ENCODE measurements at places on chromosomes 2 and 18.

- DNase-seq, result no peak
These were observed 623.5 kb upstream of the DDX18 start for GRCh38 chr2:117190856-117191559.

GRCh38 chr2:160324917-160325316 is 124.8 kb upstream of the ITGB6 start:
- no peak for DNase-seq

GRCh38 chr2:175766880-175767279 is 235.2 kb downstream of the LNPK start:
- no peak for DNase-seq

DNA sequence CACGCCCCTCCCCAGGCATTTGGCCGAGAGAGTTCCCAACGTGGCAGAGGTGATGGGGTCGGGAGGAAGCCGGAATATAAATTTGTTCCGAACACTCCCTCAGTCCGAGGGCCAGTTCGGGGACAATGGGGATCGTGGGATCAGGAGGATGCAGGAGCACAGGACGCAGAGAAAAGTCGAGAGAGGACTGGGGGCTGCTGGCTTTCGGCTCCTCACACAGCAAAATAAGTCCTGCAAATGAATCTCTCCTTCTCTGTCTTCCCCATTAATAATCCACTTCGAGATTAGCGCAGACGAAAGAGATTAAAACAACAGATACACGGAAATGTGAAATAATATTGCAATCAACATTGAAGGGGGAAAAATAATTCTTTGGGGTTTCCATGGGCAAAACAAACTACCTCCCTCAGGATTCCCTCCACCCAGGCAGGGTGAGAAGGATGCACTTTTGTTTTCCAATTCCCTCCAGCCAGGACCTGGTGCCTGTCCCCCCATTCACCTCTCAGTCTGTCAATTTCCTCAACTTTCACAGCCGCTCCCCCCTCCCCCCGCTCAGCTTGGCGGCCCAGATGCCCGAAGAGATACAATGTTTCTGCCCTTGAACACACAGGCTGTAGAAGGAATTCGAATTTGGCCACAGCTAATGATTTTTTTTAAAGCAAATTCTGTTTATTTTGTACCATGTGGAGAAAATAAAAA is 3.1 kb upstream of the ZEB2 start:
- no peak for DNase-seq

DNA sequence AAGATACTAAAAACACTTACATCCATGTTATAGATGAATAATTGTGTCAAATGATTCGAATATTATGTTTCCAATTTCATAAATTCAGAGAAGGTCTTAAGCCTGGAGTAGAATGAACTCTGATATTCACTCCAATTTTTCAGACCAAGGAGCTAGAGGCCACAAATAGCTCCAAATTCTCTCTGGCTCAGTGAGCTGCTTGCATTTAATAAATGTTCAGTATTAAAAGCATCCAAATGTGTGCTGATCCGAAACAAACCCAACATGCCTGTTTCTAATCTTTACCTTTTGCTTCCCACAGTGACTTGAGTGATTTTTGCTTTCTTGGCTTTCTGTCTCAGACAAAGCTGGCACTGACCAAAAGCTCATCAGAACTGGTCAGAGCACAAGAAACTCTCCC is 291.4 kb downstream of the CCDC85A start:
- DNase-seq, result no peak

GRCh38 chr2:180753809-180754761 is 226.3 kb upstream of the UBE2E3 start:
- DNase-seq, result no peak

GRCh38 chr2:98508709-98509066 is 64.0 kb downstream of the INPP4A start:
- DNase-seq, result no peak

DNA sequence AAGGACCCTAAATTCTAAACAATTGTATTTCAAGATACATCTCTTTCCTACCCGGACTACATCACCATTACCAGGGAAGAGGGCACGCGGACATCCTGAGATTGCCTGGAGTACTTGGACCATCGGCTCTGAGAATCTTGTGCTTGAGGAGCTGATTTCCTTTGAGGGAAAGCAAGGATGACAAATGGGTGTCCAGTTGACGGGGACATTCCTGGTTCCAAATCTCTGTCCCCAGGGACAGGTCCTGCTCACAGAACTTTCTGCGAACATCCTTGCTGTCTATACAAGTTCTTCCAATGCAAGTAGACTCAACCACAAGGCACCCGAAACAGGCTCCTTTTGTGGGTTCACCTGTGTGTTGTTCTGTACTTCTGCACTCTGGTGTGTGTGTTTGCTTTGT is 289.5 kb upstream of the MYT1L start:
- DNase-seq, result no peak

DNA sequence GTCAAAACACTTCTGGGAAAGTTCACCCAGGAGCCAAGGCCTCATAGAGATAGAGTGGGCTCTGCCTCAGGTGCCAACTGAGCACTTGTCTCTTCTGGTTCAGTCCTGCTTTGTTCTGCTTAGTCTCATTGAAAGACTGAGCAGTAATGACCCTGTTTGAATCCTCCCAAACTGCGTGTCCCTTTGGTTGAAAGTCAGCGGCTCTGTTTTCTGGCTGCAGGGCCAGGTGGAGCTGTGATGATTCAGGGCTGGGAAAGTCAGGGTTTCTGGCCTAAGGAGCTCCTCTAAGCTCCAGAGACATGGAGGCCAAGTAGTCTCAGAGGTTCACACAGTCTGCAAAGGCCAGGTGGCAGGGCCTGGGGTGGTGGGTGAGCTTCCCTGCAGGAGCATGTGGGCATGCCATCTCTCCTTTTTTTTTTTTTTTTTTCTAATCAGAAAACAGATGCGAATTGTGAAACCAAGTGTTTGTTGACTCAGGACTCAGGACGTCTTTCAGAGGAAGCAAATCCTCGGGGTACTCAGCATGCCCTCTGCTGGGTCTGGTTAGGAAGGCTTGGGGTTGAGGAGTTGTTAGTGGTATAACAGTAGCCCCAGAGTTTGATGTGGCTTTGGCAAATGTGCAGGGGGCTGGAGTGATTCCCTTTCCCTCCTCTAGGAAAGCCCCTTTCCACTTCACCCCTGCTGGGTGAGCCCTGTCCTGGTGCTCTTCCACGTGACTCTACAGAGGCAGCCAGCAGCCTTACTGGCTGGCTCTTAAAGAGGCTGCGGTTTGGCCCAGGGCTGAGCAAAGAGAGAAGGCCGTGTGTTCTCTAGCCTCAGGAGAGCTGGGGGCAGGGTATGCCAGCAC is 38.3 kb downstream of the TMEM17 start:
- DNase-seq, result no peak

- DNase-seq, result no peak
These were observed 224.5 kb upstream of the SPOPL start for GRCh38 chr2:138277062-138277461.

GRCh38 chr18:4335386-4335785 is 119.7 kb downstream of the DLGAP1 start:
- no peak for DNase-seq

DNA sequence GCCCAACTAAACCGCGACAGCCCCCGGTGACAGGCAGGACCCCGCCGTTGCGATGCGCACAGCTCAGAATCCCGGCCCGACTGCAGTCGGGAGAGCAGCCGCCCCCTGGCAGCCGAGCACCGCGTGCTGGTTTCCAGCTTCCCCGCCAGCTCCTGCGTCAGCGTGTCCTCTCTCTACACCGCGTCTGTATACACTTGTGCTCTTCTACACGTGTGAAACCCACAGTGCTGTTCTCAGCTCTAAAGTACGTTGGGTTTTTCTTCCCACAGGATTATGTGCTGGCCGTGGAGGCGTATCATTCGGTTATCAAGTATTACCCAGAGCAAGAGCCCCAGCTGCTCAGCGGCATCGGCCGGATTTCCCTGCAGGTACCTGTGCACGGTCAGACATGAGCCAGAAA is 54.0 kb downstream of the ADI1 start:
- no peak for DNase-seq

DNA sequence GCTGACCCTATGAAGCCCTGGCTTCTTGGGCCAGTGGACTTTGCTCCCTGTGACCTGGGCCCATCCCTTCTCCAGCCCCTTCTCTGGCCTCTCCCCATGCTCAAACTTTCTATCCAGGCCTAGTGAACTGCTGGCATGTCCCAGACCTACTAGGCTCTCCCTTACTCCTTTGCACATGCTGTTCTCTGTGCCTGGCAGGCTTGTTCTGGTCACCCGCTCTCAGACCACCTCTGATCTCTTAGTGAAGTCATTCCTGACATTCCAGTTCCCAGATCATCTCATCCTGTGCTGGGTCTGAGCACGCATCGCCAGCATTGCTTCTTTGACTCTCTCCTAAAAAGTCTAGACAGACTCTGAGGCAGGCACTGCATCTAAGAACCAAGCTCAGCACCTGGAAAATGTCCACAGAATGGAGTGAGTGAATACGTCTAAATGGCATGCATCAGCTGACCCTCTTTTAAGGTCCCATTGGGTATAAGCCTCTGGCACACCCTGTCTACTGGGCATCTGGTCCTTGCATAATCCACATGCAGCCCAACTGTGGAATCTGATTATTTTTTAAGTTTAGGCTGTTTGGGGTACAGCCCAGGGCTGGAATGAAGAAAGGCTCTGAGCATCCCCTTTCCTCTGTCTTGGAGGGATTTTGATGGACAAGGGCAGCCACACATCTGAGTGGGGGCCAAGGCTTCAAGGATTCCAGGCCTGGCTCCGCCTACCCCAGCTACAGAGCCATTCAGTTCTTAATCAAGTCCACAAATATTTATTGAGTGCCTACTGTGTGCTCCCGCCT is 130.6 kb upstream of the HAAO start:
- no peak for DNase-seq
